ENCODE measurements at places on chromosomes 4 and X.

DNA sequence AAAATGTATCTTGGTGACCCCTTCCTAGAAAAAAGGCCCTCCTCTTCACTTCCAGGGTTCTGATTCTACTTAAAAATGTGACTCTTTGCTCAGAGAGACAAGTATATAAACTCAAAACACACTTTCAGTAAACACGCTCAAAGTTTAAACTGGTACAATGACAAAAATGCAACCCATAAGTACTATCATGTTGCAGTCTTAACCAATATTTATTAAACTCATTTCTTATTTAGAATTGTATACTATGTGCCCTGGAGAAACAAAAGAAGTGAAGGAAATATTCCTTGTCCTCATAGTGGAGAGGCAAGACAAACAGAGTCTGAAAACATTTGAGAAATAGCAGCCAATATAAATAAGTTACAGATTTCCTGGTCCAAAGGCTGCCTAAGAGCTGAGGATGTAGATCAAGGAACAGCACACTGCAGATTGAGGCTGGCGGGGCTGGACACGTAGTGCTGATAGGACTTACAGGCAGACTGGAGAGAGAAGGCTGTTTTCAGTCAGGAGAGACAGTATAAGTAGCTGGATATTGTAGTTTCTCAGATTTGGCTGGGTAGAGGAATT is 39.1 kb upstream of the ANXA3 start:
- DNase-seq: no peak

DNA sequence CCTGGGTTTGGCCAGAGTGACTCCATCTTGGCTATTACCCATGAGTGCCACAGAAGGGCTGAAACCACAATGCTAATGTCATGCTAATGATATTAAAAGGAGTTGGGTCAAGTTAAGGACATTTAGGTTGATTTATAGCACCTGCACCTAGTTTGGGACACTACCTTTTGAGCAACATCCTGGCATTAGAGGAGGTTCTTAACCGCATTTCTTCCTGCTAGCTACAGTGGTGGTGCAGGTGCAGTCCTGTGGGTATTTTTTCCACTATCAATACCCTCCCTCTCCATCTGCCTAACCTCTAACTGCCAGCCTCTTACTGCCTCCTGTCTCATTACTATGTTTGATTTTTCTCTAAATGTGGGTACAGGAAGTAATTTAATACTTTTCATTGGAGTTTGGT is 1276.1 kb downstream of the FSTL5 start:
- DNase-seq: no peak

DNA sequence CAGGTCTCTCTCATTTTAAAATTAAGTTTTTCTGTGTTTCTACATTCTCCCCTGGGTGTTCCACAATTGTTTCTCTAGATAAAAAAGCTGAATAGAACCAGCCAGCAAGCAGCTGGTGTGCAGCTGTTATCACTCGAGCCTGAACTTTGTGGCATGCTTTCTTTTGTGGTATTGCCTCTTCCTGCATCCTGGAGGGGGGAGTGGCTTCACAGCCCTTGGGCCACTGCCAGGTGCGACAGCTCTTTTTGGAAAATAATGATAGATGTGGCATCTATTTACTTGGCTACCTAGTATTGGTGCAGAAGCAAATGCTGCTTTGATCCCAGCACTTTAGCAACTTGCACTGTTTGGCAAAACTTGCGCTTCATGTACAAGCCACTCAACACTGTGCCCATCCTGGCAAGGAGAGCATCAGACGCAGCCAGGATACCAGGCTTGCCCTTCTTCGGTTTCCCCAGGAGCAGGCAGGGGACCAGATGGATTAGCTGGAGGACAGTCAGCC is 69.4 kb downstream of the HMGB2 start:
- DNase-seq: no peak

DNA sequence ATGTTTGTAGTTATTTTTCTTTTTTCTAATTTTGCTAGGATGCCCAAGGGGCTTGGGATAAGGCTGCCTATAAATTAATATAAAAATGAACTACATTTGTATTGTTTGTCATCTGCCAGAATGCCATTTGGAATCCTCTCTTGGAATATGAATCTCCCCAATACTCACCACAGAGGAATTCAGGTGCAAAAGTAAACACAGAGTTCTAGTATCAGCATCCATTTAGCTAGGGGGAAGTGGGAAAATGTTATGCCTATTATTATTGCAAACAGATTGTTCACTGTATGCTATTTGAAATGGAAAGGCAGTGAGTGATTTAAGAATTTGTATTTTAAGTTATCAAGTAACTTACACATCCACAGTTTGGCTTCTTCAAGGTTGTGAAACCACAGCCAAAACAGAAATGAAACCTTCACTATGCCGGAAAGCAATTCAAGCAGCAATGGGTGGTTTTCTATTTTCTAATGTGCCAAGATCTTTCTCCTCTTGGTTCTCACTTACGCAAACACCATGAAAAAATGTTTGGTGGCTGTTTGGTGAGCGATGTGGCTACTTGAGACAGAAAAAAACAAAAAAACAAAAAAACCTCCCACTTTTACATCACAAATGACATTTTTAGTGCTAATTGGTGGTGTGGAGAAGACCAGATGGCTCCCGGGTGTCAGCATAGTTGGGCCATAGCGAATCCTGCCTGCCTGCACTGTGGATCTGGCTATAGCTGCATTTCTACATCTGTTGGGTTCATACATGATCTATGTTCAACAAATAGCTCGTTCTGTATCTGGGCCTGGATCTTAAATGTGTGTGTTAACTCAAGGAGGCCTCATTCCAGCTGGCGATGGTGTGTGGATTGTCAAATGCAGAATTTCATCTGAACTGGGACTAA is 200.8 kb upstream of the GIMD1 start:
- no peak for DNase-seq

- no peak for DNase-seq
These were observed 38.6 kb upstream of the AGA start for GRCh38 chr4:177480795-177481194.

- no peak for DNase-seq
These were observed 30.3 kb upstream of the TMSB15B start for GRCh38 chrX:103932133-103932532.

DNA sequence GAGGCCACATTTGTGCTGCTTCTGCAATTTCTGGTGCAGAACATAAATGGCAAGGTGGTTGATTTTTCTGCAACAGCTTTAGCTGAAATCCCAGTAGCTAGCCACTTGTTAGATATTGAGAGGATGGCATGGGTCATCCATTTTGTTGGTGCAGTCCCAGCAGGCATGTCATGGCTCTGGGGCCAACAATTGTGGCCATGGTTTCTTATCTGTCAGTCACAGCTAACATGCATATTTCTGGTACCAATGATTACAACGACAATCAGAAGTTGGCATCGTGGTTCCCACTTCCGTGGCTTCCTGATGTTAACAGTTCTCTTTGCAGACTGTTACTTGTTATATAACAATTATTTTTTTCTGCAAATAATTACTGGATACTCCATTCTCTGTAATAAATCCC is 42.8 kb upstream of the PRKG2 start:
- DNase-seq: no peak

DNA sequence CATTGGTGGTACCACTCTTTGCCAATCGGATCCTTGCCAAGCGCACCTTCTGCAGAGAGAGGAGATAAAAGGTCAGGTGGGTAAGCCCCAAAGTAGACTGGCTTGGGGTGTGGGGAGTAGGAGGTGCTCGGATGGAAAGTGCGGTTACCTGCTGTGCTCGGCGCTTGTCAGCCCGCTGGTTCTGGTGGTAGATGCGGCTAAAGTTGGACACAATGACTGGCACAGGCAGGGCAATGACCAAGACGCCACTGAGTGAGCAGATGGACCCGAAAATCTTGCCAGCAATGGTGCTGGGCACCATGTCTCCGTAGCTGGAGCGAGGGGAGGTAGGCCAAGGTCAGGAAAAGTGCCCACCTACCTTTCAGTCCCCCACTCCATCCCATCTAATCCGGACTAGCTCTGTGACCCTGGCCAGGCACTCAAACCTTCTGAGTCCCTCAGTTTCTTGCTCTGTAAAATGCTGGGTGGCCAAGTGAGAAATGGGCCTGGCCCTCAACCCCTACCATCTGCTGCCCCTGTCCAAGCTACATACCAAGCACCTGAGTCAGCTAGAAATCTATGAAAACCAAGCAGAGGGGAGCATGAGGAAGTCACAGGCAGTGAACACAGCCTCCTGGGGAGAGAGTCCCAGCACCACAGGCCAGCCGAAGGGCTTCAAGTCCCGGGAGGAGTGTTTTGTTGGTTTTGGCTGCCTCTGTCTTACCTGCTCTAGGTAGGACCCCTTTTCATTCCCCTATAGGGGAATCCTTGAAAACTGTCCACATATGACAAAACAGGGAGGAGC is 4.7 kb downstream of the KCND1 start:
- no peak for DNase-seq

DNA sequence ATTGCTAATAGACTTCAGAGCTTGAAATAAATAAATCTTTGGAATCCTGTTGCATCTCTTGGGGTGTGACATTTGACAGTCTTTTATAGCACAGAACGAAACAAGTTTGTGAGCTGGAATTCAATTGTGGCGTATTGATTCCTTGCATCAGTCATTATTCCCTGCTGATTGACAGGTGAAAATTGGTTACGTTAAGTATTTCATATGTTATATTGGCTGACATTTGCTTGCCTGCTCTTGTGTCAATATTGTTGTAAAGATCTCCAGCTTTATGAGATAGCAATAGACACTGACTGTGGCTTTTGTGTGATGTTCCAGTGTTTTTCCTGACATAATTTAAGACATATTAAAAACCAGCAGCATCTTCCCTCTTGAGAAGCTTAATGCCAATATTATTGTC is 644.4 kb upstream of the FAM241A start:
- DNase-seq: no peak

DNA sequence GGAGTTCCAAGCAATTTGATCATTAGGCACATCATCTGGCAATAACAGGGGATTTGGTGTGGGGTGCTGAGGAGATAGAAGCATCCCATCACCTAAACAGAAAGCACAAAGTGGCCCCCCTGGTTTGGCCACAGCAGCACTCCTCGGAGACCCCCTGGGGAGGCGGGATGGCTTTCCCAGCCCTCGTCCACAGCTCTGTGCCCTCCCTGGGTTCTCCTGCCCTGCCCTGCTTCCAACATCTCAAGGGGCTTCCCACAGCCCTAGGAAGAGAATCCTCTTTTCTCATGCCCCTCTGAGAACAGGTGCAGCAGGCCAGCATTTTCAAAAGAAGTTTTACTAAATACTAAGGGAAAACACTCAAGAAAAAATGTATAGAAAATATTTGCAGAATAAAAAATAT is 12.8 kb downstream of the ATP5ME start:
- DNase-seq: no peak

- DNase-seq: no peak
These were observed 45.2 kb downstream of the STARD8 start for GRCh38 chrX:68692651-68693050.

DNA sequence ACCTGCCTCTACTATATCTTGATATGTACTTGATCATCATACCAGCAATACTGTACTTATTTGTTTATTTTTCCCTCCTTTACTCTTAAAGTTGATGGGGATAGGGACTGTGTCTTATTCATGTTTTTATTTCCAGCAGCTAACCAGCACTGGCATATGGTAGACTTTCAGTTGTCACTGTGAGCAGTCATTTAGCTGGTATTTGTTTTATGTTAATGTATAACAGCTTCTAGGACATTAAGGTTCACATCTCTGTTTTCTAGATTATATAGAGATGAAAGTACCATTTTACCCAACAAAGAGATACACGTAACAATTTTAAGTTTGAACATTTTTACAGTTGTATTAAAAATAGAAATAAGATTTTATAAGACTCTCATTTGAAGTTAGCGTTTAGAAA is 17.9 kb downstream of the METTL14 start:
- no peak for DNase-seq

- DNase-seq: no peak
These were observed 205.7 kb upstream of the MAOA start for GRCh38 chrX:43450355-43450754.

DNA sequence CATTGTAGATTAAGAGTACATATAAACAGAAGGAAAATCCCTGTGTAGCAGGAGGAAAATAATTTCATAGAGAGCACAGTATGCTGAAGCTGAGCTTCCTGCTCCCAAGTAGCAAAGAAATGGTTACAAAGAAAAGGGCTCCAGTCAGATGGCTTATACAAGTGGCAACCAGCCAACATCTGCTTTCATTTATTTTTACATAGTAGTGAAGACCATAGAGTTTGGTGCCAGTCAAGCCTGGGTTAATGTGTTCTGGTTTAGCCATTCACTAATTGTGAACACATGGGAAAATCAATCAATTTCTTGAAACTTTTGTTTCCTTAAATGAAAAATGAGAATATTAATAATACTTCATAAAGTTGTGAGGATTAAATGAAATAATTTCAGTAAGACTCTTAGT is 111.3 kb upstream of the ELOVL6 start:
- no peak for DNase-seq

GRCh38 chr4:172777729-172778431 is 390.7 kb upstream of the GALNT7 start:
- DNase-seq: no peak

All from SW 1271 (cell line).